ENCODE measurements at places on chromosomes 1 and 21.
A peak's percentile ranks its signal among the peaks of the same experiment; 100 is the strongest.

DNA sequence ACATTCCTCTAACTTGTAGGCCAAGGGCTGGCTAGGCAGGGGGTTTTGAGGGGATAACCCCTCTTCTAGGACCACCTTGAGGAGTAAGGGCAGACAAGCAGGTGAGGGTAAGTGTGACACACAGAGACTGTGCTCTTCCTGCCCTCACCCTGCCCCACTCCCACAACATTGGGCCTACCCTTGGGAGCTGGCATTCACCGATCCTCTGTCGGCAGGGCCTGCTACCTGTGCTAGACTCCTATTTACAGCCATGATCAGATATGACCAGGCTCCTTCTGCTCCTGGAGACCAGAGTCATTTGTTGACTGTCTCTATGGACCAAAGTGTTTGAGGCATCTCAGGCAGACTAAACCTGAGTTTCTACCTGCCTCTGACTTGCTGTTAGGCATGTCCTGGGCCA, 68.3 kb downstream of the SYF2 start:
- DNase-seq = no peak

DNA sequence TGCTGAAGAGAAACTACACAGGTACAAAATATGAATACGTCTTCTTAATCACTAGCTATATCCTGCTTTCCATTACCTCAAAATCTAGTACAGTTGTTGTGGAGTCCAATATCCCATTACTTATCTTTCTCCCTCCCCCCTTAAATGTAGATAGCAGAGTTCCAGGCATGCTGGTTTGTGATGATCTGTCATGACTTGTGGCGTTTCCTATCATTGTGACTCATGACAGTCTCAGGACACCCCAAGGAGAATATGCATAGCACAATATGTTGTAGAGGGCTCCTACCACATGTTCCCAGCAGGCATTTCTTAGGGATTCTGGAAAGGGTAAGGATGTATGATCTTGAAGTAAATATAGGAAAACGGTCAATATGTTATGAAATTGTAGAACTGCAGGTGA, 206.9 kb downstream of the USH2A start:
- DNase-seq = peak; percentile 2

DNA sequence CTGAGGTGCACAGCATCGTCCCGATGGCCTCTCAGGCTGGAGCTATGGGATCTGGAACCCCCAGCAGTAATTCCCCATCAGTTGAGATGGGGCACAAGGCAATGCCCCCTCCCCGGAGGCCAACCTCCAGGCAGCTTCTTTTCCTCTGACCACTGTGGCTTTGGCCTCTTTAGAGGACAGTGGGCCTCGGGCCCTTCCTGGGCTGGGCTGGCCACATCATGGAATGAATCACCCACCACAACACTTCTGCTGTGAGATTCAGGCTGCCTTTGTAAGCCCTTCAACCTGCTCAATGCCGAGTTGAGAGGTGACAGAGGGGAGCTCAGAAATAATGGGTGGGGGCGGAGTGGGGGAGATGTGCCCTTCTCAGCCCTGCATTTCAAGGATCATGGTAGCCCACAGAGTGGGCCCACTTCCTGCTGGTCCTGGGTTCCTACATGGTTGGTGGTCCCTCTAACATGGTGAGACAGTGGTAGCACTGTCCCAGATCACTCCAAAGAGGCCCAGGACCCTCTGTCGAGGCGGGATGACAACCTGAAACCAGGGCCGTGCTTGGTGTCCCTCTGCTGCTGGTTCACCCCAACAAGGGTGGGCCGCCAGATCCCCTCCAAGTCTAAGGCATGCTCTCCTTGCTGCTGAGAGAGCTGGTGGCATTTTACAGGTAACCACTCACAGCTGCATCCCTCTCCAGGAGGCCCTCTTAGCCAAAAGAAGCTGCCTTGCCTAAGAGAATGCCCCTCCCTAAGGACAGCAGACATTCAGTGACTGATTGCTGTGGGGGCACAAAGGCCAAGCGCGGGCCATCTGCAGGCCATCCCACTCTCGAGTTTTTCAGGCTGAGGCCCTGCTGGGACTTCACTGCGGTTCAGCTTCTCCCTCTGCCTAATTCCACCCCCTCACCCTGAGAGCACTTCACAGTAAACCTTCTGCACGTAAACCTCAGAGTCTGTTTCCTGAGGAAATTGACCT, 29.7 kb upstream of the EVA1B start:
- DNase-seq = no peak

DNA sequence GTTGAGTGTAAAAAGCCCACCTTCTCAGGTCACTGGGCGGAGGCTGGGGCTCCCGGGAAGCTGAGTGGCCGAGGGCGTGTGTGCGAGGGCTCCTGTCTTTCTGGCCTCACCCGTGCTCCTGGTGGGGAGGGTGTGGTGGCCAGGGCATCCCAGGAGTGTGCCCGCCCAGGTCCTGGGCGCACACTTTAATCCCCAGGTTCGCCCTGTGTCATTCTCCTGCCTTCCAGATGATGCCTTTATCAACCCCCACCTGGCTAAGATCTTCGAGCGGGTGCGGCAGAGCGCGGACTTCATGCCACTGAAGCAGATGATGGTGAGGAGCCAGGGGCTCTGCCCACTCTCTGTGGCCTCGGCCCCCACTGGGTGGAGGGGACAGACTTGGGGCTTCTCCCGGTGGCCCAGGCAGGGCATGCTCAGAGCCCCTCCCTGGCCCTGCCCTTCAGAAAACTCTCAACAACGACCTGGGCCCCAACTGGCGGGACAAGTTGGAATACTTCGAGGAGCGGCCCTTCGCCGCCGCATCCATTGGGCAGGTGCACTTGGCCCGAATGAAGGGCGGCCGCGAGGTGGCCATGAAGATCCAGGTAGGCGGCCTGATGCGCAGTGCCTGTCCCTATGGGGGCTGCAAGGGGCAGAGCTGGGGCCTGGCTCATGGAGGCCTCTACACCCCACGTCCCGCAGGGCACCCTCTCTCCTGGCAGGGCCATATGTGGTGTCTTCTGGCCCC, 42.5 kb downstream of the COQ8A start:
- no peak for DNase-seq

DNA sequence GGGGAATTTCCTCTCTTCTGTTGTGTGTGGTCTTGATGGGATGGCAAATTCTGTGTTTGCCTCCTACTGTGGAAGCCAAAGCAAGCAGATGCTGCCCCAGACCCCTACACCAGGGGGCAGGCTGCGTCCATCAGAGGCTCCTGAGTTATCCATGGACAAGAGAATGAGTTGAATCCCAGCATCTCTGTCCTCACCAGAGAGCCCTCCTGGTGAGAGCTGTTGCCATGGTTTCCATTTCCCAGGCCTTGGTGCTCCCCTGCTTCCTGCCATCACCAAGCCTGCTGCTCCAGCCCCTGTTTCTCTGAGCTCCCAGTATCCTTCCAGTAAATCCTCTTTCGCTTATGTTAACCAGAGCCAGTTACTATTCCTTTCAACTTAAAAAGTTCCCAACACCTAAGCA, 20.4 kb upstream of the GNG12 start:
- DNase-seq = peak; percentile 70

GRCh38 chr1:210233495-210234328, 1.1 kb downstream of the SERTAD4 start:
- peak; percentile 73 for DNase-seq

DNA sequence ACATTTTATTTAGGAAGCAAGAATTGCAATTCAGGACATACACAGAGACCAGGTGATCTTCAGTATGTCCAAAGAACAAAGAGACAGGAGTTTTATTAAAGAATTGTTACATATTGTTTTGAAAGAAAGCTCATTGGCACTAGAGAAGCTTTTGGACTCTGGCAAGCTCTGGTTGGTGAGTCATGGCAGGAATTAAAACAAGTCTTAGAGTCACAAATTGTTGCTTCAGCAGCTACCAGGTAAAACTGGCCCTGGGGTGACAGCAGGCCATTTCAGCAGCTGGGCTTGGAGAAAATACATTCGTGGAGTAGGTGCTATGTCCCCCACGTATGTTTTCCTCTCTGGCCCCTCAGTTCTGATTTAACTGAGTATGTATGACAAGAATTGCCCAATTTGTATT, 58.8 kb downstream of the MAP3K21 start:
- no peak for DNase-seq

DNA sequence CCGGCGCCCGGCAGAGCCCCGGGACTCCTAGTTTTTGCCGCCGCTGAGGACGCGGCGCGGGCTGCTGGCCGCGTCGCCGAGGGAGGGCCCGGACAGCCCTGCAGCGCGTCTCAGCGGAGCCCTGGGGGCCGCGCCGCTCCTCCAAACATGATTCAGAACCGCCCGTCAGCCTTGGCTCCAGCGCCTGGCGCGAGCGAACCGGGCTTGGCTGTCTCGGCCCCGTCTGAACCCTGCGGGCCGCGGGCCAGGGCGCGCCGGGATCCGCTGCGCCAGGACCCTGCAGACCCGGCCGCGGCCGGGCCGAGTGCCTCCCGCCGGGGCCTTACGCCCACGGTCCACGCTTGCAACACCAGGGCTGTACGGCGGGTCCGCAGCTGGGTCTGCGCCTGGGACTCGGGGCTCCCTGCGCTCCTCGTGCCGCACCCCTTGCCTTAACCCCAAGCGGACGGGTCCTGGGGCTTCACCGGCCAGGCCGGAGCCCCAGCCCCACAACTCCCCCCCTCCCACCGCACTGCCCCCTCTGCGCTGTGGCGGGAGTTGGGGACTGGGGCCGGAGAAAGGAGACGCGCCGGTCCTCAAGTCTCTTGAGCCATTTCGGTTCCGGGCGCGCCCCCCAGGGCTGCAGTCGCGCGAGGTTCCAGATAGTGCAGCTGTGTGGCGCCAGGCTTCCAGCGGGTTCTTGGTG, 48.4 kb upstream of the CD34 start:
- peak; percentile 22 for DNase-seq

GRCh38 chr1:157965584-157965983, 27.9 kb upstream of the KIRREL1 start:
- DNase-seq = no peak

GRCh38 chr1:12778907-12779306, 5.4 kb downstream of the PRAMEF12 start:
- DNase-seq = no peak

DNA sequence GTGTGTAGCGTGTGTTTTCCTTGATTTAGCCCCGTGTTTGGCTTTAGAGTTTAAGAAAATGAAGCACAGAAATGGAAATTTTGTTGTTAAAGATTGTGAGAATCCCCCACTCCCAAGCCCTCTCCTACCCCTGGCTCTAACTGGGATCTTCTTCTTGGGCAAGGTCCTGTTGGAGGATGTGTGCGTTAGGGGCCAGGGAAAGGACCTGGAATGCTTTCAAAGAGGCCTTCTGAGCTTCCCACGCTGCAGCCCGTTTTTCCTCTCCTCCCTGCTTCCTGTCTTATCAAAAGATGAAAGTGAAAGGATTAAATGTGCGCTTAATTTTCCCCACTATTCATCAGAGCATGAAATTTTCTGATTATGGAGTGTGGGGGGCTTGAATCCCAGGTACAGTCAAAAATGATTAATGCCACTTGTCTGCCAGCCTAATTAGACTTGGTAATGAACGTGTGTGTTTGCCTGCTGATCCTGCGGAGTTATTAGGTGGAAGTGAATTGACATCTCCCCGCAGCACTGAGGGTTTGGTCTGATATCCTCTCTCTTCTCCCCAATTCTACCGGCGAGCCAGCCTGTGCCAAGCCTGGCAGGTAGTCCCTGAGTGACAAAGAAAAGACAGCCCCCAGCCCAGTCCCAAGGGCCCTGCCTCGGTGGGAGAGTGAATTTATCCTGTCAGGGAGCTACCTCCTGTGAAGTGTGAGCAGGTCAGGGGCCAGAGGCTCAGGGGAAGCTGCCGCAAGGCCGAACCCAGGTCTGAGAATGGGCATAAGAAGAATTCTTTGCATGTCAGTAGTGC, 4.9 kb downstream of the RASSF5 start:
- no peak for DNase-seq

DNA sequence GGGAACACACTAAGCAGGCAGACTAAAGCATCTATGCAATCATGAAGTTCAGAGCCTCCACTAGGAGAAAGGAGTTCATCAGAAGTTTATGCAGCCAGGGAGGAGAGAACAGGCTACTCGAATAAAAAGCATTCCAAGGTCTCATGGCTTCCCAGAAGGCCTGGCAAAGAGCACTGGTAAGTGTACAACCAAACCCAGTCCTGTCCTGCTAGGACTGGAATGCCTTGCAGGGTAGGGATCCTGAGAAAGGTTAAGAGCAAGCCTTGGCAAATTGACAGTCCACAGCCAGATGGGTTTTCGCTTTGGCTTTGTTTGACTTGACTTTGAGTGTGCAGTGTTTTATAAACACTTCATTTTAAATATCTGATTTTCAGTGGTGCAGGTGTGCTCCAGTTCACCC, 133.6 kb upstream of the ATP1B1 start:
- no peak for DNase-seq

DNA sequence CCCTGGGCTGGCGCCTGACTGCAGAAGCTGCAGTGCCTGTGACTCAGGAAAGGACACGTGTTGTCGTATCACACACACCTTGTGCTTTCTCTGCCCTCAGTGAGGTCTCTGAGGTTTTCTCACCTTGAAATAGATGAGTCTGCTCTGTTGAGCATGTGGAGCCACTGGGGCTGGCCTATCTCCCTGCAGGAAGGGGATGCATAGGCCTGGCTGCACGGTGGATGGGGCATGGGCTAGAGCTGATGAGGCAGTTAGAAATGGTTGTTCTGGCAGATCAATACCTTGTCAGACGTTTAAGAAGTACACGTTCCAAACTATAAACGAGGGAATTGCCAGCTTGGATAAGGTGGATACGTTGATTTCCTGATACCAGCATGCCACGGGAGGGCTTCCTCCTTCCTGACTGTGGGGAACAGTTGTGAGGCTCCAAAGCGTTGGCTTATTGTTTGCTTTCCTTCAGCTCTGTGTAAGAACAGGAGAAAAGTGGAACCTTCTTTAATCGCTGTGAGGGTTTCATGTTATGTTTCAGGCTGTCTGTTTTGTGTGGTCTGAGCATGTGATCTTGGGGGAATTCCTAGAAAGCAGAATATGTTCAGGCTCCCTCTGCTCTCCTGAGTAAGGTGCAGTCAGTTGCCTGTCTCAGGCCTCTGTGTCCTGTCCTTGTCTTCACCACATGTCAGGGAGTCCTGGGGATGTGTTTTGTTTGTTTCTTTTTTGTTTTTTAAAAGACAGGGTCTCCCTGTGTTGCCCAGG, 44.8 kb downstream of the PCNT start:
- DNase-seq = no peak

DNA sequence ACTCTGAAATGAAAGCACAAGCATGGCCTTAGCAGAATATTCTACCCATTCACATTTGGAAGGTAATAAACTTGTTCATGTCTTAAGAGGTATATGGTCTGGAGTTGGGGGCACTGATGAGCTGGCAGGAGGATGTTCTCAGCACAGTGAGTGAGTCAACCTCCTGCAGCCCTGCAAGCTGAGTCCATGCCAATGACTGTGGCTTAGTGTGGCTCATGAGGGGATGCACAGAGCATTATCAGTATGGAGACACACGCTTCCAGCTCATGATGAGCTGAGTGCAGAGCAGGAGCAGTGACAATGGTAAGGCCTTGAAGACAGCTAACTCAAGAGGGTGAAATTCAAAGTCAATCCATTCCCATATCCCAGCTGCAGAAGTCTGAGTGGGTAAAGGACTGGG, 102.3 kb downstream of the TNFSF18 start:
- peak; percentile 32 for DNase-seq

DNA sequence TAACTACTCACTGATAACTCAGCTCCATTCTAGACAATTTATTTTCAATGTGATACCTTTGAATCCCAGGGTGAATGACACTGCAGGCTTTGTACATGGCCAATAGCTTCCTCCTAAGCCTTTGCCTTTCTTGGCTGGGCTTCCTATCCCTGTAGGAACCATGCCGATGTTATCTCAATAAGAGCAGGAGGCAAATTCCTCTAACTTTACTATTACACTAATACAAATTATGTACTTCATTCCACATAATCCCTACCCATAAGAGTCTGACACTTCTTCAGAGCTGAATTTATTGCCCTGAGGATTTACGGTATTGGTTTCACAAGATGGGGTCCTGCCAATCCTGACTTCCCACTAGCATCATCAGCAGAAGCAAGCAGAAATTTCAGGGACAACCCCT, 14.0 kb downstream of the TGFBR3 start:
- no peak for DNase-seq

Data from RWPE1 (cell line).